ENCODE measurements at places on chromosomes 13 and 19.
A peak's percentile ranks its signal among the peaks of the same experiment; 100 is the strongest.

GRCh38 chr19:1062387-1063029 is 4.5 kb upstream of the ARHGAP45 start:
- DNase-seq: no peak

DNA sequence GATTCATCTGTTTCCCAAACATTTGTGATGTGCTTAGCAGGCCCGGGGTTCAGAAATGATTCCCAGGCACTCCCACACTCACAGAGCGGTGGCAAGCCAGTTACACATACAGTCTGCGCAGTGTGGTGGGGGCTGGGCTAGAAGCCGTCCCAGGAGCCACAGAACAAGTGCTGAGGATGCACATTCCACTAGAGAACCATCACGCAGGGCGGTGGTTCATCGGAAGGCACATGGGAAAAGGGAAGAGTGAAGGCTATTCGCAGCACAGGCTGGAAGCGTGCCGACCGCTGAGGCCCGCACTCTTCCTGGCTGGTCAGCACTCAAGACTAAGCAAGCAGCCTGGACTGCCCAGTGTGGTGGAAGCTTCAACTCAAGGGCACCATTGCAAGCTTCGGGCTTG is 126.3 kb upstream of the SLC7A1 start:
- DNase-seq: no peak

DNA sequence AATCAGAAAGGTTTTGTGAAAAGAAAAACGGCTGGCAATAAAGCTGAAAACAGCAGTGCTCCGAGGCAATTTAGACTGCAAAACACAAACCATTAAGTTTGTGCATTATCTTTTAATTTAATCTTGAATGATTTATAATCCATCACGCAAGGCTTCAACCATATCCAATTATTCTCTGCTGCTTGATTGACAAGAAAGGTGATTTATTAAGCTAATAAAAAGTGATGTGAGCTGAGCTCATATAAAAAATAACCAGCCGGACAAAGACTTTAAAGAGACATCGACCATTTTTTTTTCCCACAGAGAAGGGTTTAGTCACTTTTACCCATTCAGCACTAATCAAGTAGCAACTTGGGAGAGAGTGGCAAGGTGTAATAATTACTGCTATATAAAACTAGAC is 33.6 kb downstream of the TSHZ3 start:
- DNase-seq: no peak

GRCh38 chr19:3751236-3751635 is 10.3 kb downstream of the APBA3 start:
- no peak for DNase-seq

DNA sequence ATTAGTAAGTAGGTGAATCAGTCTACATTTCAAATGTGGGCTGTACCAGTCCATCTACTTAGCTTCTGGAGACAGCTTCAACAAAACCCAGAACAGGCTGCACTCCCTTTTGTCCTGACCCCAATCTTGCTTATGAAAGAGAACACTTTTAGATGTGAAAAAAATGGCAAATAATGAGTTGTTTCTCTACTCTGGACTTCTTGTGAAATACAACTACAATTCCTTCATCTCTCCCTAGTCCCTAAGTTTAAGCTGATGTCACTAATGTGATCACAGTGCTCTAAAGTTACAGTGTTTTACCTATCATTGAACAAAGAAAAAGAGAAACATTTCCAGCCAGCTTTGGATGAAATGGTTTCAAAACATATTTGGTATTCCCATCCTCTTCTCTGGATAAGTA is 183.9 kb downstream of the LHFPL6 start:
- no peak for DNase-seq

DNA sequence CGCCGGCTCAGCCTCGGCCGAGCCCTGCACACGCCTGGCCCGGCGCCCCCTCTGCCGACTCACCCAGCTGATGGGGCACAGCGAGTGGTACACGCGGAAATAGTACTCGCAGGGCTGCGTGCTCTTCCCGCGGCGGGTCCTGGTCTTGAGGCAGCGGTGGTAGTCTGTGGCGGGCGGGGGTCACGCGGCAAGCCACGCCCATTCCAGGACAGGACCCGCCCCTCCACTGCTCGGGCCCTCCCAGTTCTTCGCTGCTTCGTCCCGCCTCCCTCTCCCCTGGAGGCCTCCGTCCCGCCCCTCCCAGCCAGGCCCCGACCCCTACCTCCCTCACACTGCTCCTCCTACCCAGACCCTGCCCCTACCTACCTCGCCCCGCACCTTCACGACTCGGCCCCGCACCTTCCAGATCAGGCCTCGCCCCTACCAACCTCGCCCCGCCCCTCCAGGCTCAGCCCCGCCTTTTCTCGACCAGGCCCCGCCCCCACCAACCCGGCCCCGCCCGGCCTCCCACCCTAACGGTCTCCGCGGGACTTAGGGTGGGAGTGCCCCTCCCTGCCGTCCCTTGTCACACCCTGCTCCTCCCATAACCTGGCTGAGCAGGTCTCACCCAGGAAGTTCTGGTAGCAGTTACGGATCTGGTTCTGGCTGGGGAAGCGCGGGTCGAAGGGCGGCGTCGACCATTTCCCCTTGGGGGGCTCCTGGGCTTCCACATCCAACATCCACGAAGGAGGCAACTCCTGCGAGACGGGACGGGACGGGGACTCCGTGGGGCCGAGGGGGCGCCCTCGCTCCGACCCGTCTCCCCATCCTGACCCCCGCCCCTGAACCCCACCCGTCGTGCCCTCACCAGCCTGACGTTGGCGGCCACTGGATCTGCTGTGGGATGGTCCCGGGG is 469 bp downstream of the COX6B2 start:
- DNase-seq: peak; percentile 33

DNA sequence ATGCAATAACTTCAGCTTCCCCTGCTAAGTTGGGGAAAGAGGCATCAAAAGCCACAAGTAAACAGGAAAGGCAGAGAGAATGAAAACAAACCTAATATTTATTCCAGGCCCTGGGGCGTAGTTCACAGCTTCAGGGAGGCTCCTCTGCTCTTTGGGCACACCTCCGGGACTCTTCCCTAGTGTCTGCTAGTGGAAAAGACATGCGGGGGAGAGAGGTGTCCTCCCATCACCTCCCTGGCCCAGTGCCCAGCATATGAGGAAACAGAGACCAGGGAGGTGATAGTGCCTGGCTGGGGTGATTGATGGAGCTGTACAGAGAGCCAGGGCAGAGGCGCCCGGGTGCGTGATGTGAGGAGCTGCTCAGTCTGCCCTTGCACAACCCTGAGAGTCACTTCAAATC is 71.0 kb downstream of the RASL11A start:
- no peak for DNase-seq
